ENCODE measurements at places on chromosomes 1 and 21.

DNA sequence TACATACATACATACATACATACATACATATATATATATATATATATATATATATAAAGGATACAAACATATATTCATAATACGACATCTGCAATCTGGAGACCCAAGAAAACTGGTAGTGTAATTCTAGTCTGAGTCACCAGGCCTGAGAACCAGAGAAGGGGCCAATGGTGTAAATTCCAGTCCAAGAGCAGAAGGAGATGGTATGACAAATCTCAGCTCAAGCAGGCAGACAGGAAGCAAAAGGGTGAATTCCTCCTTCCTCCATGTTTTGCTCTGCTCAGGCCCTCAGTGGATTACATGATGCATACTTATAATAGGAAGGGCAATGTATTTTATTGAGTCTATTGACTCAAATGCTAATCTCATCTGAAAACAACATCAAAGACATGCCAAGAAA is 1060.4 kb upstream of the TMPRSS15 start:
- no peak for DNase-seq

GRCh38 chr1:55070293-55071164 is 31.2 kb downstream of the PCSK9 start:
- no peak for DNase-seq

DNA sequence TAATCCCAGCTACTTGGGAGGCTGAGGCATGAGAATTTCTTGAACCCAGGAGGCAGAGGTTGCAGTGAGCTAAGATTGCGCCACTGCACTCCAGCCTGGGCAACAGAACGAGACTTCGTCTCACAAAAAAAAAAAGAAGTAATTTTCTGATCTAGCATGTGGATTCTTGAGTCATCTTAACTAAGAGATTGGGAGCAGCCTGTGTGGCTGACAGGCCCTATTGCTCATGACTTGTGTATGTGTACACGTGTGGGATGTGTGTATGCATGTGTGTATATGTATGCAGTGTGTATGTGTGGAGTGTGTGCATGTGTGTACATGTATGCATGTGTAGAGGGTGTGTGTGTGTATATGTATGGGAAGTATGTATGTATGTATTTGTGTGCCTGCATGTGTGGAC is 29.5 kb downstream of the DOP1B start:
- no peak for DNase-seq

DNA sequence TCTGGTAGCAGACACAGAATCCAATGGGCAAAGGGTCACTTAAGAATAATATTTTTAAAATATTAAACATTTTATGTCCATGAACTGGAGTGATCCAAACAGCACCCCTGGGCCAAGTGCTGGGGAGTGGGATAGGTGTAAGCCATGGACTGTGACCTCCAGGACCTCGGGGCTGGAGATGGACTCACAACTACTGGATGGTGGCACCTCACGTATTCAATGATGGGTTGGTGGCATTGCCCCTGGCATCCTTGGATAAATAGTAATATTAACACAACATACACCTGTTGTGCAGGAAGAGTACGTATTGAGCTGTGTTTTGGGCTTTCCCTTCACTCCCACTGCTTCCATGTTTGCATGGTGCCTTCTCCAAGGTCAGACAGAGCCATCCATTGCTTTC is 39.3 kb upstream of the TENT5C start:
- no peak for DNase-seq

GRCh38 chr1:181660621-181661020 is 177.3 kb downstream of the CACNA1E start:
- DNase-seq, result no peak

GRCh38 chr1:61481315-61481715 is 243.6 kb downstream of the TM2D1 start:
- DNase-seq, result no peak

GRCh38 chr1:176216031-176216430 is 8.9 kb upstream of the COP1 start:
- DNase-seq, result no peak

DNA sequence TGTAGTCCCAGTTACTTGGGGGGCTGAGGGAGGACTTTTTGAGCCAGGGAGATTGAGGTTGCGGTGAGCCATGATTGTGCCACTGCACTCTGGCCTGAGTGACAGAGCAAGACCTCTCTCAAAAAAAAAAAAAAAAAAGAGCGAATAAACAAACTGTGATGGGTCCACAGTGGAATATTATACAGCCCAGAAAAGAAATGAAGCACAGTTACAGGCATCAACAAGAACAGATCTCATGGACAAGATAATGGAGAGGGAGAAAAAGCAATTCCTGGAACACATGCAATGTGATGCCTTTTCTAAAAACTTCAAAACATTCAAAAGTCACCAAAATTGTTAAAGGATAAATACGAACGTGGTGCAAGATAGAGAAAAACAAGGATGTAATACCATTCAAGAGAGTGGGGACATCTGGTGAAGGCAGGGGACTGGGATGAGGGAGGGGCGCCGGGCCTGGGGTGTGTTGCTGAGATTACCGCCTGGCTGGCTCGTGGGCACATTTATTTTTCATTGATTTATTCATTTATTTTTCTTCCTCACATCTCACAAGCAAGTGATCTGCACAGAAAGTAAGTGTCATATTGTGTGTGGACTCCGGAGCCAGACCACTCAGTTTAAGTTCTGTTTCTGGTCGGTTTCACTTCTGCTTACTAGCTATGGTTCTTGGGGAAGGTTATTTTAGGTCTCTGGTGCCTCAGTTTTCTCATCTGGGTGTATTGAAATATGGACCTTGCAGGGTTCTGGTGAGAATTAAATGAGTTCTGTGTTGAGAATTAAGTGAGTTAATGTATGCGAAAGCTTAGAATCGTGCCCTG is 30.1 kb downstream of the ABCG1 start:
- DNase-seq, result peak; percentile 79

- peak; percentile 39 for DNase-seq
Observed at GRCh38 chr21:37159053-37159776, 86.2 kb downstream of the TTC3 start.

DNA sequence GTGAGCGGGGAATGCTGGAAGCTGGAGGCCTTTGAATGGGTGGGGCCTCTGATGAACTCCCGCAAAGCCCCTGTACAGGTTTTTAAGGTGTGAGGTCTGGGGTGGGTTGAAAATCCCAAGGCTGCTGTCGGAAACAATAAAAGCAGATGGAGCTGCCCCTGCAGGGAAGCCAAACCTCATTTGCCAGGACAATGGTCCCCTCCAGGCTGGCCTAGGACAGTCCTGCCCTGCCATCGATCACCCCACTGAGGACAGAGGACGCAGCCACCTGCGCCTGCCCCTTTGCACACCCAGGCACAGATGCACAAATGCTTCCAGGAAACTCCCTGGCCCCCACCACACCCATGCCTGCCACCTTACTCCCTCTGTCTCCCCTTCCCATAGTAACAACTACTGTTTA is 4.4 kb downstream of the DRAXIN start:
- no peak for DNase-seq

- DNase-seq, result no peak
Observed at GRCh38 chr21:23887725-23888306, 1719.5 kb downstream of the MRPL39 start.

- no peak for DNase-seq
Observed at GRCh38 chr1:243792891-243793290, 57.2 kb downstream of the AKT3 start.

GRCh38 chr1:228488125-228488817 is 1.1 kb downstream of the RNF187 start:
- DNase-seq, result no peak

DNA sequence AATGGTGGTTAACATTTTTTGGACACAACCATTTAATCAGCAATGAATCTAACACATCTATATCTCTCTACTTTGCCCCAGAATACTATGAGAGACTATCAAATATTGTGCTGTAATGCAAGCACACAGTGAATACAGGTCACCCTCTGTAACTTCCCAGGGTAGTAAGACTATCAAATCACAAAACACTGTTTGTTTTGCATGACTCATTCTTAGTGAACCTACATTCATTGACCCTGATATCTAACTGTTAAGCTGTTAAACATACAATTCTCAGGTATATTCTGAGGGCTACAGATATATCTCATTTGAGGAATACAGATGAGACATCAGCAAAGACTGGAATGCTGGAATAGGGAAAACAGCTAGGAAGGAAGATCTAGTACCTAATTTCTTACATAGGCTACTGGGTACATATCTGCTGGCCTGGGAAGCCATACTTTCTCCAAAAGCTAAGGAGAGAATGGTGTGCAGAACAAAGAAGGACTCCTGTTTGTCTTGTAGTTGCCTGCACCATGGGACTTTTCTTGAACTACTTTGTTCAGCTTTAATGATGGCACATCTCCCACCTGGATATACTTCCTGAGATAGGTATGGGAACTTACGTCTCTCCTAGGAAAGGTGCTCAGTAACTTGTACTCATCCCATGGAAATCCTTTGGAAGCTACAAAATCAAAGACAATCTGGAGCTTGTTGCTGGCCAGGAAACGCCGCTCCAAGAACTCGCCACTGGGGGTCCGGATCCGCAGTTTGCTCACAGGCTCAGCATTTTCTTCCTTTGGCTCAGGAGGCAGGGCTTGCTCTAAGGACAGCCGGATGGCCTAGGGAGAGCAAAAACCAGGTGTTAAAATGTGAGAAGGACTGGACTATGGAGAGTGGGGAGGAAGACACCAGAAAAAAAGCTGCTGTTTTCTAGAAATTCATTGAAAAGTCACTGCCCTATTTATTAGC is 51.9 kb upstream of the DMRTA2 start:
- no peak for DNase-seq

DNA sequence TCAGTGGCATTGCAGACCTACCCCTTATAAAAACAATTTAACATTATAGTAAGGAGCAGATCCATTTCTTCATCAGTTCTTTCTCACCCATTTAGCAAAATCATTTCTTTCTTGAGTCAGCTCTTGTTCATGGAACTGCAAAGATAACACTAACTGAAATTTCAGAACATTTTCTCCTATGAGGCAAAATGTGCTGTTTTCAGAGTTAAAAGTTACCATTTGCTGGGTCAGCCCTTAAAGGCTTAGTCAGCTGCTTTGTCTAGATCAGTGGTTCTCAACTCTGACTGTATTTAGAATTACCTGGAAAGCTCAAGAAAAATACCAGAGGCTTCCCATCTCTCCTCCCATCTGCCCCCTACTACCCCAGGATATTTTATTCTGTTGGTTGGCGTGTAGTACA is 12.2 kb downstream of the METTL13 start:
- no peak for DNase-seq

DNA sequence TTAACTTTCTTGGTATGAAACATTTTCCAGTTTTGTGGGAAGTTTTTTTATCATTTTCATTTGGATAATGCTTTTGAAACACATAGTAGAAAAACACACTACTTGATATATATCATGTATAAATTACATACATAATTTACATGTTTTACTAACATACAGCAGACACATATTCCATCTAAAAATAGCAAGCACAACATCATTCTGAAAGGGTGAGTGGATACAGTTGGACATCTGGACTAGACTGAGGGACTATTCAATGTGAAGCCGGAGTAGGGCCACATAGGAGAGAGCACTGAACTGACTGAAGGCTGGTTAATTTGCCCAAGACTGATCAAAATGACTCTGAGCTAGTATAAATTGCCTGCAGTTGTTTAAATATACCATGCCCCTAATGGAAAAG is 11.7 kb downstream of the CDKN2C start:
- DNase-seq, result no peak

GRCh38 chr1:147083919-147084272 is 88.4 kb downstream of the PRKAB2 start:
- no peak for DNase-seq

- DNase-seq, result no peak
Observed at GRCh38 chr1:233675446-233675845, 61.5 kb downstream of the KCNK1 start.

- DNase-seq, result no peak
Observed at GRCh38 chr1:38651669-38652068, 207.9 kb downstream of the RRAGC start.

DNA sequence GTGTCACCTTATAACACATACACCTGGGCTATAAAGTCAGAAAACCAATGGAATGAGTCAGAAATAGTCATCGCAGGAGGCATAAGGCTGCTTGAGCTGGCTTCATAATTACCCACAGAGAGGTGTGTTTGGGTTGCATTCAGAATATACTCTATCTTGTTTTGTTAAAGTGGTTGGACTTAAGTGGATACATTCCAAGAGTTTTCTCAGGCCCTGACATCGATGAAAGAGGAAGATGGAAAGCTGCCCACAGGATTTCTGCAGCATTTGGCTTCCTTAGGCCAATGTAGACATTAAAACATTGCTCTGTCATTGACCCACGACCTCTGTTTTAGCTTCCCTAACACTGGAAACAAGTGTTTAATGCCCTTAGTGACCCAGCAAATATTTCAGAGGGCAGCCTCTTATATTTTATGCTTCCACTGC is 18.6 kb upstream of the BCL10 start:
- no peak for DNase-seq

DNA sequence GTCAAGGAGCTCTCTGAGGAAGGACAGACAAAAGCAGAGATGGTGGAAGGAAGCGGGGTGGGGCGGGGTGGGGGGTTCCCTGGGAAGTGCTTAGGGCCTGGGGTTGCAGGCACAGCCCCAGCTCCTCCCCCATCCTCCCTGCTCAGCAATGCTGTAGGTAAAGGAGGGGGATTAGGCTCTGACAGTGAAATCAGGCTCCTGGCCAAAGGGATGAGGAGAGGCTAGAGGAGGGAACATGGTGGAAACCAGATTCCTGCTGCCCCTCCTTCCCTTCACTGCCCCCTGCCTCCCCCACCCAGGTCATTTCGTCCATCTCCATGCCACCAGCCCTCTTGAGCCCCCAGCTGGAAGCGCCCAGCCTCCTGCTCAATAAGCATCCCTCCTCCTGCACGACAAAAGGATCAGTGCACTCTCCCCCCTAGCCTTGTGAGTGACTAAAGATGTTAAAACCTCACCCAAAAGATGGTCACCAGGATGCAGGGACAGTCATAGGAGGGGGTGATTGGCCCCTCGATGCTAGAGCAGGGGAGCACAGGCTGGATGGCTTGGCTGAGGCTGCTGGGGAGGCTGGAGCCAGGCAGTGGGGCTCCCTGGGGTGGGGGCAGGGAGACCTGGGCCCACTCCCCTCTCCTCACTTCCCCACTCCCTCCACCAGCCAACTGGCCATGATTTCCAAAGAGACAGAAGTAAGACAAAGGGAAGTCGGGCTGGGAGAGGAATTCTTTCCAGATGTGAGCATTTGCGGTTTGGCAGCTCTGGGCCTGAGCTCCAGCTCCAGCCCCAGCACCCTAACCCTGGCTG is 2.2 kb upstream of the CRABP2 start:
- no peak for DNase-seq

GRCh38 chr1:248821101-248821500 is 4.6 kb downstream of the SH3BP5L start:
- no peak for DNase-seq

- no peak for DNase-seq
Observed at GRCh38 chr1:180793451-180793850, 119.2 kb upstream of the KIAA1614 start.

Measured in GM10248 (cell line).